ENCODE measurements at places on chromosomes 16 and 17. TPM values are rescaled to one million over a fixed set of nuclear protein-coding genes. Genes with fewer than 3 reads are reported as not detected.

Gene PRCD
- not detected for total RNA-seq

Gene PRKCB
- total RNA-seq = not detected

Gene CPNE7
- total RNA-seq = 16.1 TPM

Gene CASKIN1
- 0.19 TPM for total RNA-seq

DNA sequence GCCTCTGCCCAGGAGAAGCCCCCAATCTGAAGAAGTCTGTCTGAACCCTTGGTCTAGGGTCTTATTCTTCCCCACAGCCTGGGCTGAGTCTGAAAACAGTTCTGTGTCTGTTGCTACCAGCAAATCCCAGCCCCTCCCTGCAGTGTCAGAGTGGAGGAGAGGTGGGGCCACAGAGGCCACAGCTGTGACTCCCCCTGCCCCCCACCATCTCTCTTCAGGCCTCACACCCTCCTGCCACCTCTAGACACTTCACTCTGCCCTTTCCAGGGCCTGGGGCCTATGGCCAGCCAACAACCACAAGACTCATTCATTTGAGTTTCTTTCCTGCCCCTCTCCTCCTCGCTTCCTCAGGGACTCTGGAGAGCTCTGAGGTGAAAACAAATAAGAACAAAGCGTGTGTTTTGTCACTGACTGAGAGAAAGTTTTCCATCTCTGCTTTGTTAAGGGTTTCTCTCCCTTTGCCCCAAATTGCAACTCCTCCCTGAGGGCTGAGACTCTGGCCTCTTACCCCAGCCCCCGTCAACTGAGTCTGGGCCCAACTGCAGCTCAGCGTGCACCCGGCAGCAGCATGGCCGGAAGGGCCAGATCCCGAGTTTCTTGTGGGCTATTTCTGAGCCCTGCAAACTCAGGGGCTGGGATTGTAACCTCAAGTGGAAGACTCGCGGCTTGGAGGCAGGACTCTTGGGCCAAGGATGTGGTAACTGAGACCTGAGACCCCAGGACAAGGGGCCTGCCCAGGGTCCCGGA is 13.2 kb downstream of the C17orf50 start:
- no peak overlapping the region for H3K4me3 ChIP-seq
- no peak for DNase-seq
- H3K27me3 ChIP-seq = peaks cover 58% of the 10 kb centered on the region
- H3K36me3 ChIP-seq = no peaks in the 10 kb centered on the region
- no peak overlapping the region for H3K27ac ChIP-seq

DNA sequence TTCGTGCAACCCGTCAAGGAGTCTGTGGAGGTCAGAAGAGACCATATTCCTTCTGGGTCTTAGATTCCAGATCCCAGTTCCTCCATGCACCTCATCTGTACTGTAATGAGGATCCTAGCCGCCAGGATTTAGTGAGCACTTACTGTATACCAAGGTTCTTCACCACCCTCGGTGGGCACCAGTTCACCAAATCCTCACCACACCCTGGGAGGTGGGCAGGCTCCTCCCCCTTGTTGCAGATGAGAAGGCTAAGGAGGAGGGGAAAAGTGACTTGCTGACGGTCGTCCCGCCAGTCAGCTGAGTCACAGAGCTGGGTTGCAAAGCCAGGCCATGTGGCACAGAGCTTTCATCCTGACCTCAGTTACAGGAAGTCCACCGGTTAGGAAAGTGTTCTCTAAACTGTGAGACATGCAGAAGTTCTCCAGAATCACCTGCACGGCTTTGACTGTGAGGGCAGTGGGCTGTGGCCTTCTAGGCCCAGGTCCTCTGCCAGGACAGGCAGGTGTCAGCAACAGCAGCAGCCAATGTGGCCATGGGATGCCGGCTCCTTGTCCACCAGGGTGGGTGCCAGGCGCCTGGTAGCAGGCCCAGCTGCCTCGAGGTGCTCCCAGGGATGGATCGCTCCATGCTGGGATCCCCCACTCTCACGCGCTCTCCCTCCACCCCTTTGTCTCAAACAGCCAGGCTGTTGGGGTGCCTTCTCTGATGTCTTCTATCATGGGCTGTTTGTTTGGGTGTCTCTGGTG is 240.3 kb upstream of the GSE1 start:
- 0 out of 2 replicates have a peak, but pooled peaks cover 5% of the 10 kb centered on the region for H3K36me3 ChIP-seq
- peak; percentile 77 for DNase-seq
- H3K4me1 ChIP-seq = peaks cover 57% of the 10 kb centered on the region
- H3K27me3 ChIP-seq = peaks cover 11% of the 10 kb centered on the region

DNA sequence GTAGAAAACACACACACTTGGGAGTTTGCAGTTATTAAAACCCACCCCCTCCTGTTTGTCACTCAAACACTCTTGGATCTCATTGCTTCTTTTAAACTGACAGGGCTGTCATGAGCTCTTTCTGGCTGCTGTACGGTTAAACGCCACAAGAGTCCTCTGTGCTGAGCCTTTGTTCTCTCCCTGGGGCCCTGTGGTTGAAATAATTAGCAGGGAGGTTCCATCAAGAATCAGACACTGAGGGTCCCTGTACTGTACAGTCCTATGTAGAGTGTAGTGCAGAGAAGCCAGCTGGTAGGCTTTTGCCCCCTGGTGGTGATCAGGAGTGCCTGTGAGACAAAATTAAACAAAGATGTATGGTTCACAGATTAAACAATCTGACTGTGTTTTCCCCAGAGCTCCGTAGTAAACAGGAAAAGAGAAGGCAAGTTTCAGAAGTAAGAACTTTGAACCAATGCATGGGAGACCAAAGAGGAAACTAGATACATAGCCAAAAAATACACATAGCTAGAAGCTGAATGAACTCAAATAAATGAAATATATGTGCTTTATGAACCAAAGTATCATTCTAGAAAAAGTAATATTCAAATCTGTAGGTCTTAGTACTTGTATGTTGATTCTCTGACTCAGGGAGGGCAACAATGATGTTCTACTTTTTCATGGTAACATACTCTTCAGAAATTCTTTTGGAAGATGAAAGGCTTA is 1.4 kb upstream of the SSH2 start:
- peak; percentile 77 for DNase-seq
- H3K4me1 ChIP-seq = peaks cover 37% of the 10 kb centered on the region
- H3K36me3 ChIP-seq = peaks cover 4% of the 10 kb centered on the region
- H3K27ac ChIP-seq = no peak overlapping the region
- no peaks in the 10 kb centered on the region for H3K27me3 ChIP-seq

- H3K36me3 ChIP-seq = peaks cover 6% of the 10 kb centered on the region
- peaks cover 2% of the 10 kb centered on the region for H3K27me3 ChIP-seq
- H3K4me3 ChIP-seq = peak overlapping the region; percentile 78
- DNase-seq = peak; percentile 98
Observed at GRCh38 chr16:84832488-84833143, 12.8 kb downstream of the CRISPLD2 start.

DNA sequence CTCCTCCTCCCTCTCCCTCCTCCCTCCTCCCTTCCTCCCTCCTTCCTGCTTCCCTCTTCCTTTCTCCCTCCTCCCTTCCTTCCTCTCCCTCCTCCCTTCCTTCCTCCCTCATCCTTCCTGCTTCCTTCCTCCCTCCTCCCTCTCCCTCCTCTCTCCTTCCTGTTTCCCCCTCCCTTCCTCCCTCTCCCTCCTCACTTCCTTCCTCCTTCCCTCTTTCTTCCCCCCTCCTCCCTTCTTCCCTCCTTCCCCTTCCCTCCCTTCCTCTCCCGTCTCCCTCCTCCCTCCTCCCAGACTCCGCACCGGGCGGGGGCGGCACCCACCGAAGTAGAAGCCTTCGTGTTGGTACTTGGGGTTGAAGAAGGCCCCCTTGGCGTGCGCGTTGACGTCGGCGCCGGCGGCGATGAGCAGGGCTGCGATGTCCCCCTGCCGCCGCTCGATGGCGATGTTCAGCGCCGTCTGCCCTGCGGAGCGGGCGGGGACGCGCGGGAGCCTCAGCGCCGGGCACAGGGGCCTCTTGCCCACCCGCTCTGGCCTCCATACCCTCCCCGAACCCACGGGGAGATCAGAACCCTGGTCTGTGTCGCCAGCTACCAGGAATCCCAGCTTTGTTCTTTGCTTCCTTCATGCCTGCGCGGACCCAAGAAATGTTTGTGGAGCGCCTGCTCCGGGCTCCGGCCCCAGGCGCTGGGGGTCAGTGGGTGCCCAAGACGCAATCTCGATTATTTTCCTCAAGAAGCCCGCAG is 22.2 kb downstream of the TRPV3 start:
- no peak for DNase-seq
- H3K36me3 ChIP-seq = no peaks in the 10 kb centered on the region
- H3K4me3 ChIP-seq = peak overlapping the region; percentile 60
- peaks cover 11% of the 10 kb centered on the region for H3K27me3 ChIP-seq
- H3K27ac ChIP-seq = no peak overlapping the region
- H3K4me1 ChIP-seq = no peaks in the 10 kb centered on the region

- peaks cover 9% of the 10 kb centered on the region for H3K36me3 ChIP-seq
- H3K27me3 ChIP-seq = peaks cover 4% of the 10 kb centered on the region
- peaks cover 16% of the 10 kb centered on the region for H3K4me1 ChIP-seq
- no peak for DNase-seq
Observed at GRCh38 chr17:47813077-47813476, 8.5 kb downstream of the OSBPL7 start.

DNA sequence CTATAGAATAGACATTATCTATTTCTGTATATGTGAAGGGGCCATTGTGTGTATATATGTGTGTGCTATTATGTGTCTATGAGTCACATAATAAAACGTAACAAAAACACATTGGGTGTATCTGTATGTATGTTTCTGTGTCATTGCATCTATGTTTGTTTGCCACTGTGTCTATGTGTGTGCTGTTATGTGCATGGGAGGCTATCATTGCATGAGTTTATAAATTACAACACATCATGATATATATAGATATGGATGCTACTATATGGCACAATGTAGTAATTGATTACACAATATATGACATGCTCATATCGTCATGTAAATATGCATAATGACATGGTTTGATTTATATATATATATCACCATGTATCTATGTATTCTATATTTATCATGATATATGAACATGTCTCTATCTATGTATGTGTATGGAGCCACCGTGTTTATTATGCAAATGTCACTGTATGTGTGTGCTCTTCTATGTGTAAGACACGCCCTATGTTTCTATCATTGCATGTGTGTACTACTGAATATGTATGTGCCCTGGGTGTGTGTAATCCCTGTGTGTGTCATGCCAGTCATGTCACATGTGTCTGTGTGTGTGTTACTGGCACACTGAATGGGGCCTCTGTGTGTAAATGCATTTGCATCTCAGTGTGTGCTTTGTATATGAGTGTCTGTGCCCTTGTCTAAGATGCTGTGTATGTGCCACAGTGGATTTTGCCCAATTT is 1.4 kb upstream of the TSPOAP1 start:
- H3K36me3 ChIP-seq = no peaks in the 10 kb centered on the region
- H3K4me3 ChIP-seq = no peak overlapping the region
- H3K27ac ChIP-seq = no peak overlapping the region
- 0 out of 2 replicates have a peak, but pooled peaks cover 7% of the 10 kb centered on the region for H3K4me1 ChIP-seq
- peaks cover 17% of the 10 kb centered on the region for H3K27me3 ChIP-seq

Gene ATF7IP2
- 0.77 TPM for total RNA-seq

DNA sequence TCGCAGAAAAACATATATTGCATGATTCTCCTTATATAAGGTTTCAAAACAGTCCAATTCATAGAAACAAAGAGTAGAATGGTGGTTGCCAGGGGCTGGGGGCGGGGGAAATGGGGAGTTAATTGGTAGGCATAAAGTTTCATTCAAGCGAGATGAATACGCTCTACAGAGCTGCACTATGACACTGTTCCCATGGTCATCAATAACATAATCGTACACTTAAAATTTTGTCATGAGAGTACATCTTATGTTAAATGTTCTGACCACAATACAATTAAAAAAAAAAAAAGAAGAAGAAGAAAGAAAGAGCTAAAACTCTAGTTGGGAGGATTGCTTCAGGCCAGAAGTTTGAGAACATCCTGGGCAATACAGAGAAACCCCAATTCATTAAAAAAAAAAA is 5.1 kb downstream of the PIP4K2B start:
- H3K4me3 ChIP-seq = no peak overlapping the region
- peaks cover 3% of the 10 kb centered on the region for H3K27me3 ChIP-seq

DNA sequence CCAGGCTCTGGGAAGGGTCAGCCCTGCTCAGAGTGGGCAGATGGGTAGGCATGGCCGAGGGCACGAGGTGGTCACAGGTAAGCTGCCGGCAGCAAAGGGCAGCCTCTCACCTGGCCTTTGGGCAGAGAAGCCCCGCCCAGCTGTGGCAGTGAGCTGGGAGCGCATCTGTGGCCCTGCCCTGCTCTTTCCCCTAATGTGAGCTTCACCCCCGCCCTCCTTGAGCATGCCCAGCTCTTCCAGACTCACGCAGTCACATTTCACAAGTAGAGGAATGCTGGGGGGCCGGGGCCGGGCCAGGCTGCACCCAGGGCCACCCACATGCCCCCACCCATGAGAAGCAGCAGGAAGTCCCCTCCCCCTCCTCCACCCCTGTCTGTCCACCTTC is 40.7 kb upstream of the SLC38A10 start:
- H3K27me3 ChIP-seq = peaks cover 24% of the 10 kb centered on the region
- no peak overlapping the region for H3K27ac ChIP-seq
- no peaks in the 10 kb centered on the region for H3K4me1 ChIP-seq
- H3K36me3 ChIP-seq = no peaks in the 10 kb centered on the region
- DNase-seq = no peak
- H3K4me3 ChIP-seq = no peak overlapping the region

DNA sequence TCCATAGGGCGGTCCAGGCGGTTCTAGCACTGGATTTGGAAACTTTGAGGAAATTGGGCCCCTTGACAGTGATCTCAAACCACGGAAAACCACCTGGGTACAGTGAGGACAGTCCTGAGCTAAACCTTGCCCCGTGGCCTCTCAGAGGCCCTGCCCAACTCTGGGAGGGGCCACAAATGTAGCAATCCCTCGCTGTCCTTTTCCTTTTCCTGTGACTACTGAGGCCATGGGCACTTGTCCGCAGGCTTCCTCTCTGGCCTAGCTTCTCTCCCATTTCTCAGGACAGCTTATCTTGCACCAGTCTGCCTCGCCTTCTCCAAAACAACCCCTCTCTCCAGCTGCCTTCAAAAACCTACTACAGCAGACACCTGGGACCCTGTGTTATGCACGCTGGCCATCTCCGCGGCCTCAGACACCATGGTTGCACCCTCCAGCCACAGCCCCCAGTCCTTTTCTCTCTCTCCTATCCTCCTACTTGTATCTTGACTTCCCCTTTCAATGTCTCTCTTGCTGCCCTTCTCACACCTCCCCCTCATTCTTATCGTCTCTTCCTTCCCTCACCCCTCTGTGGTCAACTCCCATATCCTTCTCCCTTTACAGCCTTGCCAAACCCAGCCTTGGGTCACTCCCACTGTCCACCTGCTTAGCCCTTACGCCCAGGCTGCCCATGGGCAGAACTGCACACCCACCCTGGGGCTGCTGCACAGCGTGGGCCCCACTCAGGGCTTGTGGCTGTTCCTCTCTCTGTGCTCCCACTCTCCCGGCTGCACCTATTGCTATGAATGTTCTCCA is 7.6 kb downstream of the SCPEP1 start:
- H3K27me3 ChIP-seq = no peaks in the 10 kb centered on the region
- no peak overlapping the region for H3K4me3 ChIP-seq
- H3K36me3 ChIP-seq = peaks cover 3% of the 10 kb centered on the region
- H3K27ac ChIP-seq = no peak overlapping the region
- DNase-seq = no peak
- no peaks in the 10 kb centered on the region for H3K4me1 ChIP-seq
